ACHN (cell line): ENCODE measurements at places on chromosomes 5 and 9.

DNA sequence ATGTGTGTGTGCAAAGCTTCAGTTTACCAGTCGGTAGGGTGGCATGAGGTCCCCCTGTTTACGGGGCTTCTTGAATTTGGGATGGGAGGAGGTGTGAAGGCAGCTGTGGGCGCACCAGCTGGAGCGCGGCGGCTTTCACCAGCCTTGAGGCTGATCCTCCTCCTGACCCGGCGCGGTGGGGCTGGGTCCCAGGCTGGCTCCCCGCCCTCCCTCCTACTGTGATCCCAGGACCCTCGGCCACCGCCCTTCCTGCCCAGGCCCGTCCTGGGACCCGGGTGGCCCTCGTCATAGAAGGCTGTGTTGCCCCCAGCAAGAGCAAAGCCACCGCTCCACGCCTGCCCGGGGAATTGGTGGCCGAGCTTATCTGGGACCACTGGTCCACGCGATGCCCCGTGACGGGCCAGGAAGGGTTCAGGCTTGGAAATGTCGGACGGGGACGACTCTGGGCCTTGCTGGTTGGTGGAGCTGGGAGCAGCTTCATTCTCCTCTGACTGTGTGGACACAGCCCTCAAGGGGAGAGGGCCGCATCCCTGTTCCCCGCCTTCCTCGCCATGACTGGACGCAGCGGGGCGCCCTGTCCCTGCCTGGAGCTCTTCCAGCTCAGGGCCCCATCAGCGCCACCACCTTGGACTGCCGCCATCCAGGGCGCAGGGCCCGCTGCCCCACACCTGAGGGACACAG, 271.1 kb upstream of the IRX1 start:
- DNase-seq: no peak

DNA sequence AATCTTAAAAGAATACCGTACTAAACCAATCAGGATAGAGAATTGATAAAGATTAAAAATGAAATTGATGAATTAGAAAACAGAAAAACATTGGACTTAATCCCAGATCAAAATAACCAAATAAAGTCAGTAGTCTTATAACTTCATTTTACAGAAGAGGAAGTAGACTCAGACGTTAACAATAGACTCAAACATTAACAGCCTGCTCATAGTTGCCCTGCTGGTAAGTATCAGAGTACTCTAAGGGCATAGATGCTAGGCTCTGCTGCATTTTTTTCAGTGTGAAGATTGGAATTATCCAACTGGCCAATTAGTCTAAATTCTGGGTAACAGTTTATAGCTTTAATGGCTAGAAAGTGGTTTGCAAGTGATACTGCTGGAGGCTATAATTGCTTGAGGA, 42.9 kb downstream of the ADGRV1 start:
- no peak for DNase-seq

DNA sequence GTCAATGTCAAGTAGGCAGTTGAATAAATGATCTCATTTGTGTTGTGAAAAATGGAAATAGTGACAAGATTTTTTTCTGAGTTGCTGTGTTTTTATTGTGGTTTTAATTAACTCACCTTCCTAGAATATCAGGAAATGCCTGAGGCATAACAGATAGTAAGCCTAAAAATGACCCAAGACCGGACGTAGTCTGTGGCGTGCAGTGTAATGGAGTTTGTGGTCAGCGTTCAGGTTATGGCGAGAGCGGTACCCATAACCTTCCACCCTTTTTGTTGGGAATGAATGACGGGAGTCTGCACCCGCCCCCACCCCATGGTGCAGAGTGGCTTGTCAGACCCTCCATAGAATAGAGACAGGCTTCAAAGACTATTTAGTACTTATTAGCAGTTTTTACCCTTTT, 119.3 kb downstream of the GALNT10 start:
- no peak for DNase-seq

DNA sequence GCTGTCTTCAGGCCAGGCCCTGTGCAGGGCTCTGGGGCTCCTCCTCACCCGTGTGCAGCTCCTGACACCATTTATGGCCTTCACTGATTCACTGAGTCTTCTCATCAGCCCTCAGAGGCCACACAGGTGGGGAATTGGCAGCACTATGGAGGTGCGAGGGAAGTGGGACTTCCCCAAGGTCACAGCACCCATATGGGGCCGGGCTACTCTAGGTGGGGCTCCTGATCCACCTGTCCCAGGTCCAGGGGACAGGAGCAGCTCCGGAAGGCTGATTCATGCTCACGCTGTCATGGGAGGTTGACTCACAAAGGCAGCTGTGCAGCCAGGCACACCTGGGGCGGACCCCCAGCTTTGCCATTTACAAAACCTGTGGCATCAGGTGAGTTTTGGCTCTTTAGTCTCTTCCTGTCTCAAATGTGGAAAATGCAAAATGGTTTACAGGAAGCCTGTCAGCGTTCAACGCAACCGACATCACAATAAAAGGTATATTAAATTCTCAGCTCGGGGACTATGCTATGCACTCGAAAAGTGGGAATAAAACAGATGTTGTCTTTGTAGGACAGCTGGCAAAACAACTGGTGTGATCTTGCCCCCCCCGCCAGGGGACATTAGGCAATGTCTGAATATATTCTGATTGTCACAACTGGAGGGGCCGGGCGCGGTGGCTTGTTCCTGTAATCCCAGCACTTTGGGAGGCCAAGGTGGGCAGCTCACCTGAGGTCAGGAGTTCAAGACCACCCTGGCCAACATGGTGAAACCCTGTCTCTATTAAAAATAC, 15.0 kb downstream of the NAIF1 start:
- DNase-seq: no peak

DNA sequence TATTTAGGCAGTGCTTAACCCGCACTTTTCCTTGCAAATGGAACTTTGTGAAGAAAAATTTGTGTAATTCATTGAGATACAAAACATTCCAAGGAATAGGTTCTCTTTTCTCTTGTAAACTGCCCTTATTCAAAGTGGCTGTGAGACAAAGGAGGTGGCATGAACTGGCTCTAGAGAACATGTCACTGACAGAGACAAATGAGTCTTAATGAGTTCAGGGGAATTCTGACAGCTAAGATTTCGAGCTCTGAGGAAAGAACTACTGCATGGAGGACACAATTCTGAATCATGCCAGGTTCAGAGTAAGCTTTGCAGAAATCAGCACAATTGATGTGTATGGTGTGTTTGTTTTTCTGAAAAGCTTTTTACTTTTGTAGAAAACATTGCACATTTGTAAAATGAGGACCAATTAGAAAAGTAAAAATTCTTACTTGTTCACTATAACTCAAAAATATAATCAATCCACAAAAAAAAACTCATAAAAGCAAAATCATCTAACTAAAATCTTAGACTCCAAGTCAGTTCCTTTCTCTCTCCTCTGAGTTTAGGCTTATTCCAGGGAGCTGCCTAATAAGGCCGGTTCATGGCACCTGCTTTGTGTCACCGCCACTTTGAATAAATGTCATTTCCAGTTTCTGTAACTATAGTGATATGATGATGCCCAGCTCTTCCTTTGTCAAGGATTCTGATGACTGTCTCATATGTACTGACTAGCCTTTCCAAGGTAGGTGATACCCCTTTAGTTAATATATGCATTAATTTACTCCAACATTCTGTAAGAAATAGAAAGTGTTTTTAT, 163.2 kb downstream of the HCN1 start:
- no peak for DNase-seq

DNA sequence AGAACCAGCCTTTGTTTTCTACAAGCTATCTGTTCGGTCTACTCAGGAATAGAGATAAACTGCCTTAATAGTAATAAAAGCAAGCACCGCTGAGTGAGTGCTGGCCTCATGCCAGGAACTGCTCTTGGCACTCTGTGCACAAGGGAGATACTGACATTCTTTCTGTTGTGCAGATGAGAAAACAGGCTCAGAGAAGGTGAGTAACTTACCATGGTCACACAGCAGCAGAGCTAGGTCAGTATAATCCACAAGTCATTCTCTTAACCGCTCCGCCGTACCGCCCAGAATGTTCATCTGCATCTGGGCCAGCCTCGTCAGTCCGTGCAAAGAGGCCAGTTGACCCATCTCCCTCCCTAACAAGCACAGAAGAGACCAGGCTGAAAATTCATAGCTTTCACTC, 27.4 kb downstream of the QRFP start:
- no peak for DNase-seq
